Naive thymus-derived CD8-positive, alpha-beta T cell (primary cell): ENCODE measurements at places on chromosomes 3 and 15.

GRCh38 chr15:83613714-83614113 is 40.2 kb upstream of the ADAMTSL3 start:
- no peak for DNase-seq

DNA sequence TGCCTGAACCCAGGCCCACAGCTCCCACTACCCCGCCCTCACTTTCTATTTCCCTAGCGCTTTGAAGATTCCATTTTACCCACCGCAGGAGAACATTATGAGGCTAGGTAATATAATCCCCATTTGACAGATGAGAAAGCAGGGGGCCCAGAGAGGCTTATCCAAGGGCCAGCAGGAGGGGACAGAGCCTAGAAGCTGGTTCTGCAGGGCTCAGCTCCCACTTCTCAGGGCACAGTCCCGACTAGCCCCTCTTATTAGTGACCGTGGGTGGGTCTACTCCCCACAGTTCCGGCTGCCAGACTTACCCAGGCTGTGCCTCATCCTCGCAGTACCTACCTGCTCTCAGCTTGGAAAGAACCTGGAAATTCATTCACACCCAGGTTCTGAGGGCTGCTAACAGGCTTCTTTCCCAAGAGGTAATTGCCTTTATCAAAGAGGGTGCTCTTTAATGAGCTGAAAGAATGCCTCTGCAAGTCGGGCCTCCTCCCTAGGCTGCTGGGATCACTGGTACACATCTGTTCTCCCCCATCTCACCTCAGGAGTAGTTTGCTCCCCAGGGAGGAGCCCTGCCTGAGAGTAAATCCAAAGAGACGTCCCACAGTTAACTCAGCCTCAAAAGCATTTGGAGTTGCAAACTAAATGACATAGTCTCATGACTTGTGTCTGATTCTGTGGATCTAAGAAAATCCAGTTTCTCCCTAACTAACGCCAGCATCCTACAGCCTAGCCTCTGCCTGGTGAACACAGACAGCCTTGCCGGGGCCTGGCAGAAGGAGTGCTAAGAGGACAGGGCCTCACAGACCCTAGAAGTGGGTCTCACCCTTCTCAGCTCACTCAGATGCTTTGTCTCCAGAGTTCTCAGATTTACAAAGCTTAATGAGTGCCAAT is 125.0 kb downstream of the CHSY1 start:
- DNase-seq = no peak

DNA sequence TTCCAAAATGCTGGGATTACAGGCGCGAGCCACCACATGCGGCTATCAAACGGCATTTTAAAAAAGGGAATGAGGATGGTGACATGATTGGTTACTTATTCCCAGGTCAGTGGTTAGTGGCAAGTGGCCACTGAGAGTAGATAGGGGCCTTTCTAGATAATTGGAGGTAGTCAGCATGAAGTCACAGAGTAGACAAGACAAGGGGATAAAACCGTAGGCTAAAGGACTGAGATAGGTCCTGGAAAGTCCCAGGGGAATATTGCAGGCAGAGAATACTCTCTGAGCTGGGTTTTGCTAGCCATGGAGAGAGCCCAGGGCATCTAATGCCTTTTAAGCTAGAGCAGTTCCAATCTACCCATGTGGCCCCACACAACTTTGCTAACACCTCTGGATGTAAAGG is 52.2 kb downstream of the KCNAB1 start:
- DNase-seq = no peak

DNA sequence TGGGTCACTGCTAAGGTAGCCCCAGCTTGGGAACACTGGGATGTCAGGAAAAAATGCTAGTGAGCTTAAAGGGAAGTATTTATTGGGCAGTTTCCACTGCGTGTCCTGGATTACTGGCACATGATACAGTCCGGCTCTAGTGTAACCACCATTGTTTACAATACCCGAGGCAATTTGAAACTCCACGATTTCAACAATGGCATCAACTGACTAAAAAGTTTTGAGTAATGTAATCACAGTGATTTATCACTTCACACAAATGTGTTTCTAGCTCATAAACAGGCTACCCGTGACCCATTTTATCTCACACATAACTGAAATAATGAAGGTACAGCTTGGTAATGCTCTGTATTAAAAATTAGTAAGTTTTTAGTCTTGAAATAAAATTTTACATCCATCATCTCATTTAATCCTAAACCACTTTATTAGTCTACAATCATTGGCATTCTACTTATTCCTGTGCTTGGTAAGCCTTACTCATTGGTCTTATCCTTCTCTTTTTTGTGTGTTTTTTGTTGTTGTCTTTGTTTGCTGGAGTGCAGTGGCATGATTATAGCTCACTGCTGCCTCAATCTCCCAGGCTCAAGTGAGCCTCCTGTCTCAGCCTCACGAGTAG is 7.6 kb downstream of the ZMAT3 start:
- DNase-seq = no peak

- no peak for DNase-seq
Observed at GRCh38 chr3:105359098-105359762, 7.5 kb upstream of the ALCAM start.

DNA sequence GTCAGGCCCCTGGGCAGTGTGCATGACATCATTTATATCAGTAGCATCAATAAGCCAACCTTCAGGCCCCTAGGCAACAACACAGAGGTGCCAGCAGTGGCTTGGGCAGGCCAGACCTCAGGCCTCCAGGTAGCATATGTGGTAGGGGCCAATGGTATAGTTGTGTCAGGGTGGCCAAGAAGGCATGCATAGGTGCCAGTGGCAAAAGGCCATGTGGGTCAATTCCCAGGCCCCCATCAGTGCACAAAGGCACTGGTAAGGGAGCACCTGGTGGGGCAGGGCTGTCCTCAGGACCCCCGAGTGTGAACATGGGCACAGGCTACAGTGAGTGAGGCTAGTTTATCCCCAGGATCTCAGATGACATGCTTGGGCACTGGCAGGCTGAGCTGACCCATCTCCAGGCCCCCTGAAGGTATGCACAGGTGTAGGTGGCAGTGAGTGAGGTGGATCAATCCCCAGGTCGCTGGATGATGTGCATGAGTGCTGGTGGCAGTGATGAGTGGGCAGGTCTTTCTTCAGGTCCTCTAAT is 244.1 kb upstream of the ZNF385D start:
- DNase-seq = no peak
